Bone marrow (tissue), 2 donors: ENCODE measurements at places on chromosomes 6 and 20.

GRCh38 chr6:113697632-113698410 is 159.3 kb upstream of the MARCKS start:
- peak; percentile 24 for DNase-seq

DNA sequence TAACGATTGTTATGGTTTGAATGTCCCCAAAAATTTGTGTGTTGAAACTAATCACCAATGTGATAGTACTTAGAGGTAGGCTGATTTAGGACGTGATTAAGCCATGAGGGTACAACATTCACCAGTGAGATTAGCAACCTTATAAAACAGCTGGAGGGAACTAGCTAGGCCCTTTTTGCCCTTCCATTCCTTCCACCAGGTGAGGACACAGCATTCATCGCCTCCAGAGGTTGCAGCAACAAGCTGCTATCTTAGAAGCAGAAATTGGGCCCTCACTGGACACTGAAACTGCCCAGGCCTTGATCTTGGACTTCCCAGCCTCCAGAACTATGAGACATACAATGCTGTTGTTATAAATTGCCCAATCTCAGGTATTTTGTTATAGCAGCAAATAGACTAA is 340.7 kb upstream of the JARID2 start:
- DNase-seq, result no peak

- DNase-seq, result no peak
These were observed 47.3 kb downstream of the APCDD1L start for GRCh38 chr20:58467572-58468527.

- no peak for DNase-seq
These were observed 9.3 kb downstream of the WDR27 start for GRCh38 chr6:169692516-169692915.

GRCh38 chr6:158648682-158649131 is 1.1 kb upstream of the SYTL3 start:
- DNase-seq, result no peak

- DNase-seq, result no peak
These were observed 453.0 kb upstream of the SULF2 start for GRCh38 chr20:48238326-48238725.

DNA sequence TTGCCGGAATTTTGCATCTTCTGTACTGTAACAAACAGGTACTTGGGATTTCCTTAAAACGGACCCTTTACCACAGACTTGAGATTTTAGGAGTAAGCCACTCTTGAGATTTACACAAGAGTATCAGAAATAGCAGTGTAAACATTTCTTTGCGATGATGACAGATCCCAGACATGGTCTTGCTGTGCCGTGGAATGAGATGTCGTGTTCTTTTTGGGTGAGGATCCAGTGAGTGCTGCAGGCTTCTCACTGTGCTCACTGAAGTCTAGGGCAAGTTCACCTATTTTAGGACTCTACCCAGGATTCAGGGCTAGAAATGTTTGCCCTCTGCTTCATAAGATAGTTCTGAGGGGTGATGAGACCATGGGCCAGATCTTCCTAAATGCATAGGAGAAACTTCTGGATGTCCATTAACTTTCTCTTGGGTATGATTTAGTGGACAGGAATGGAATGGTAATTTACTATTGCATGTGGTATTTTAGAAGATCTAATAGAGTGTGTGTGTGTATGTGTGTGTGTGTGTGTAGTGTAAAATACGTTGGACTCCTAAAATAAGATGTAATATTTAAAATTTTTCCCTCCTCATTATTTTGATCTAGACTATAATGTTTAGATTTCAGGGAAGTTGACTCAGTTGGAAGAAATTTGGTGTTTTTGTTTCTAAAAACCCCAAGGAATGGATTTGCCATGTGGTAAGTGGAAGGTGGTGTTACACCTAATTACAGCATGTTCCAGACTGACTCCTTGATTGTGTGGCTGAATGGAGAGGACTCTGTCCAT is 8.5 kb downstream of the LRRC1 start:
- DNase-seq, result no peak

GRCh38 chr6:125246566-125246965 is 55.2 kb downstream of the HDDC2 start:
- DNase-seq, result no peak
